Urinary bladder (tissue), 4 donors: ENCODE measurements at places on chromosomes 13 and 19. TPM values are rescaled to one million over a fixed set of nuclear protein-coding genes. Genes with fewer than 3 reads are reported as not detected.

The NLRP7 gene
- total RNA-seq, result not detected

The STOML3 gene
- not detected for total RNA-seq

- no peak for DNase-seq
Measured at GRCh38 chr13:56886398-56886797, 254.3 kb upstream of the PRR20A start.

The ZNF530 gene
- total RNA-seq, result 4.0 TPM

DNA sequence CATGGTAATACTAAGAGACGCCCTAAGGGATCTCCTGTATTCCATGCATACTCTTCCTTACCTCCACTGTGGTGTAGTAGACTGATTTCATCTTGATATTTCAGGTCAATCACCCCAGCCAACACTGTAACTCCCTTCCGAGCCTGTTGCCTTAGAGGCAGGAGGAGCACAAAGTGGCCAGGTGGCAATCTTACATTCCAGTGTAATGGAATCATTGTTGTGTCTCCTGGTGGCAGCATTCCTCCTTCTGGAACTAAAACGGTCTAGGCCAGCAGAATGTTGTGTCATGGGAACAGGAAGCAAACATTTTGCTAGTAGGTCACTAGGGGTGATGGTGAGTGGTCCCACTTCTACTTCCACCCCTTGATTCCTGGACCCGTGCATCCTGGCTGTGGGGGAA, 405.7 kb upstream of the SLC10A2 start:
- no peak for DNase-seq

GRCh38 chr13:99800951-99801350, 170.6 kb downstream of the ZIC5 start:
- DNase-seq, result no peak

DNA sequence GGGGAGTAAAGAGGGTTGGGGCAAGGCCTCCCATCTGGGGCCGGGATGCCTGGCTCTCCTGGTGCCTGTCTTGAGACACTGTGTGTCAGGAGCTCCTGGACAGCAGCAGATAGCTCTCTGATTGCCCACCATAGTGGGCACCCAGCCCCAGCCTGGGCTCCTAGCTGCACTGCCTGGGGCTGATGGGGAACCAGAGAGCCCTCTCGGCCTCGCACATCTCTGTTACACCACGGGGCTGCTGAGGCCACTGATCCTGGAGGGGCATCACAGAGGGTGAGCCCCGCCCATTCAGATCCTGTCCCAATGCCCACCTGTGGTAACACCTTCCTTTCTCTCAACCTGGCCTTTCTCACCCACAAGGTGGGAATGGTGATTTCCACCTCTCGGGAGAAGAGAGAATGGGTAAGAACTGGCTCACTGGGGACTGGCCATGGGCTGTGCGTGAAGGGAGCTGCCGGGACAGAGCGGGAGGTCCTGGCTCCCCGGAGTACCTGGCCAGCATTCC, 135.9 kb downstream of the URI1 start:
- no peak for DNase-seq

- no peak for DNase-seq
Measured at GRCh38 chr19:30884146-30884812, 465.0 kb downstream of the TSHZ3 start.

The IZUMO4 gene
- 1.5 TPM for total RNA-seq
